ENCODE measurements at places on chromosomes 4 and X.
A peak's percentile ranks its signal among the peaks of the same experiment; 100 is the strongest.

- DNase-seq: no peak
These were observed 315.7 kb downstream of the HNRNPD start for GRCh38 chr4:82057990-82058544.

GRCh38 chr4:90081432-90082144, 45.6 kb upstream of the CCSER1 start:
- DNase-seq: no peak

- DNase-seq: peak; percentile 7
These were observed 62.3 kb upstream of the ADRA2C start for GRCh38 chr4:3703677-3704521.

DNA sequence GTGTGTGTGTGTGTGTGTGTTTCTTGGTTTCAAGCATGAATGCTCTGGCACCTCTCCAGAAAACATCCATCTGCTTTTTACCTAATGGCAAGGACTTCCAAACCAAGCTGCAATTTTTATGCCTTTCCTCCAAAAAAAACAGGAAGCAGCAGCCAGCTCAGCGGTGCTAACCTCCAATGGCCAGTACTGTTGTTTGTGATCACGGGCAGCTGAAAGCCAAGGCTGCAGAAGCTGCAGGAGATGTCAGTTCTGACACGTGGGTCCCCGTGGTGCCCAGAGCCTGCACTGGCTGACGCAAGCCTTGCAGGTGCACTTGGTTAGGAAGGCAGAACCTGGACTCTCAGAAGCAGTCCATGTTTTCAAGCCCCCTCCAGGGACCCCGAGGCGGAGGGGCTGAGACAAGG, 313.6 kb upstream of the DDX53 start:
- DNase-seq: no peak

DNA sequence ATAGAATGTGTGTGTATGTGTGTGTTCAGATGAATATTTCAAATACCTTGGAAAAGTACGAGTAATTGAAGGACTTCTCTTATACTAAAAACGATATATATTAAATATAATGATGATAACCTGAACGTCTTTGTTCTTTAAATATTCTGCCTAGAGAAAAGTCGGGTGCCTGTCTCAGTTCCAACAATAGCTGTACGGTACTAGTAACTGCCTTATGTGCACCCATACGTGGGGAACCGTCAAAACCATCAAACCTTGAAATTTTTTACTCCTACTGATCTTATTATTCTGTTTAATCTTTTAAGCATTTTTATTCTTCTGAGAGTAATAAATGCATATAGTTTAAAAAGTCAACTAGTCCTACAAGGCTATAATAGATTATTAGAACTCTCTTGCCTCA, 1045.7 kb downstream of the C4orf33 start:
- DNase-seq: no peak

DNA sequence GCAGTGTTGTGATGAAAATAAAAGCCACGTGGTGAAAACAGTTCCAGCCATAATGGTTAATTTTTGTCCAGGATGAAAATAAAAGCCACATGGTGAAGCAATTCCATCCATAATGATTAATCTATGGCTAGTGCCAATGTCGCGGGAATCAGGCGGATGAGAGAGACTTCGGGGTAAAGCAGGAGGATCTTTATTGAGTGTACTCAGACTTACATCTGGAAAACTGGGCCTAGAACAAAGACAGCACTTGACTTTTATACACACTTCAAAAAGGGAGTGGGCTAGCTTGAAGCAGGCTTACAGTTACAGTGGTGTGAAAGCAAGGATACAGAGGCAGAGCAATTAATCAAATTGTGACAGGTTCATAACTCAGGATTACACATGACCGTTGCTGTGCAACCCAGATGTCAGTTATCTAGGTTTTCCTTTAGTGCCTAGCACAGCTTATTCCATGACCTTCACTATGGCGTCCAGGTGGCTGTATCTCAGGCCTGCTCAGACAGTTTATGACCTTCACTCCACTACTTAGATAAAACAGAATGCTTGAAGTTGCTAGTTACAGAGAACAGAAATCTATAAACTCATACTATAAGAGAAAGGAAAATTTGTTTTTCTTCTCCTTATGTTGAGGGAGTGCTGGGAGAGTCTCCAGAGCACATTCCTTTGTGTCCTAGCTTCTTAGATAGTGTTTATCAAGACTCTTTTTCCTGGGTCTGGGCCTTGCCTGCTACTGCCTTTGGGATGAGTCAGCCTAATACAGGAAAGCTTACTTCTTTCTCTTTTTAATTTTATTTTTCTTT, 5.9 kb upstream of the PLA2G12A start:
- no peak for DNase-seq

DNA sequence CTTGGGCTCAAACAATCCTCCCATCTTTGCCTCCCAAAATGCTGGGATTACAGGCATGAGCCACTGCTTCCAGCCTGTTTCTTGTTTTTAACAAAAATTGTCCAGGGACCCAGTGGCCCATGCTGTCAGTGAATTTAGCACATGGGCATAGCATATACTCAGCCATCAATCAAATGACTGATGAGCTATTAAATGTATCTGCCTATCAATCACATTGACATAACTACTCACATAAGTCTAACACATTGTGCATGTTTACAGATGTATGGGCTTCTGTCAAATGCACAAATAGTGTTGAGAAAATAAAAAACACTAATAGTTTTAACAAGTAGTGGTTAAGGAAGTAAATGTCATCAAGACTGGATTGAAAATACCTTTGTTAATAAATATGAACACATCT, 249.4 kb downstream of the COX18 start:
- DNase-seq: no peak

DNA sequence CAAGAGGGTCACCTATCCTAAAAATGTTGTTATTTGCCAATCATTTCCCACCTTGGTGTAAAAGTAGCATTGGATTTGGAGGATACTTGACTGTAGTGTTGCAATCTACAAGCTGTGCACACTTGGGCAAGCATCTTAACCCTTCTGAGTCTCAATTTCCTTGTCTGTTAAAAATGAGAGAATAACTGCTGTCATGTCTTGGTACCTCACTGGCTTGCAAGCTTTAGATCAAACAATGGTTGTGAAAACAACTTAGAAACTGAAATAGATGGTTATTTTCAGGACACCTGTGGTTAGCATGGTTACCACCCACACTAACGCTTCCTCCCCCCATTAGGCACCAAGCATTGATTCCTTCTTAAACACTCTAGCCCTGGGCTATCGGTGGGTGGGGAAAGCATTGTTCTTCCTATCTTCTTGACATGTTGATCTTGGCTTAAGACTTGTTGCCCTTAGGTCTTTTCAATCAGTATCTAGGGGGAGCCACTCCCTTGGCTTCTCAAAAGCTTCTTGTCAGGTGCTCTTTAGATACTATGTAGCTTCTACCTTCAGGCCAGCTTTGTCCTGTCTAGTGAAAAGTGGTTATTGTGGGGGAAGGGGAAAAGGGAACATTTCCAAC, 10.6 kb upstream of the AMOT start:
- DNase-seq: no peak

DNA sequence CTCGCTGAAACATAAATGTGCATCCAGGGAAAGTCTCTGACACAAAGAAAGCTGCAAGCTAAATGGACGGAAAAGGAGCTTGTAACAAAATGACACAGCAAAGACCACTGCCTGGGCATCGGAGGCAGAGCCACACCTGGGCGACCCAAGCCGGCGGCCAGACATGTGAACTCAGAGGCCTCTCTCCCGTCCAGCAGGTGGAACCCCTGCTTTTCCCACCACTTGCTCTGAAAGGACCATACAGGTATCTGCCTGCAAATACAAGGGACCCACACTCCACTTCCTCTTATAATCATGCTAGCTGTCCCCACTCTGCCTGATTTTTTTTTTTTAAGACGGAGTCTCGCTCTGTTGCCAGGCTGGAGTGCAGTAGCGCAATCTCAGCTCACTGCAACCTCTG, 12.0 kb downstream of the CPLX1 start:
- no peak for DNase-seq
